Stimulated activated CD4-positive, alpha-beta T cell treated with anti-CD3 and anti-CD28 coated beads, Interleukin-2, amount 100 ng/mL, for 24 hours (primary cell): ENCODE measurements at places on chromosomes 5 and 9.

DNA sequence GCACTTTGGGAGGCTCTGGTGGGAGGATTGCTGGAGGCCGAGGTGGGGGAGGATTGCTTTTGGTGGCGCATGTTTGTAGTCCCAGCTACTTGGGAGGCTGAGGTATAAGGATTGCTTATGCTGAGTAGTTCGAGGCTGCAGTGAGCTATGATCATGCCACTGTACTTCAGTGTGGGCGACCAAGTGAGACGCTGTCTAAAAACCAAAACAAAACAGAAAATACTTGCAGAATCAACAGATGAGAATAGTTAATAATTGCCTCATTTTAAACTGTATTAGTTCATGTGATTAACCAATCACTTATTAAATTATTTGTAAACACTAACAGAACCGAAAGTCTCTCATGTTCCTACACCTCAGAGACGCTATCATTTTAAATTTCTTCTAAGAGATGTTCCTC, 118.1 kb downstream of the CCDC171 start:
- no peak for DNase-seq

DNA sequence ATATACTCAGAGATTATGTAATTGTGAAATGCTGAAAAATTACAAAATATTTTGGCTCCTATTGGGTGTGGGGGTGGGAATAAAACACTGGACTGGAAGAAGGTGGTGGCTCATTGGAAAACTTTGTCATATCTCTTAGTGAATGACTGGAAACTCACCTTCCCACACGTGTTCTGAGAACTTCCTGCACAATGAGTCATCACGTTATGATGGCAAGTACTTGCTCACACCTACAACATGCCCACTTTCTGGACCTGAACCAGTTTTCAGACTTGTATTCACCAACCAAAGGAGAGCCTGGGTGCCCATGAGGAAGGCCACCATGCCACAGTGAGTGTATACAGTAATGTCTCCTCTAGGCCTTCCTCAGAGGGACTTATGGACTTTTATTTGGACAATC, 294.8 kb downstream of the ASTN2 start:
- DNase-seq: no peak

GRCh38 chr5:123147128-123147715, 58.2 kb downstream of the PRDM6 start:
- DNase-seq: no peak

GRCh38 chr5:123594434-123594833, 82.5 kb downstream of the CSNK1G3 start:
- no peak for DNase-seq

- DNase-seq: no peak
These were observed 113.3 kb upstream of the RAD23B start for GRCh38 chr9:107169796-107170195.

DNA sequence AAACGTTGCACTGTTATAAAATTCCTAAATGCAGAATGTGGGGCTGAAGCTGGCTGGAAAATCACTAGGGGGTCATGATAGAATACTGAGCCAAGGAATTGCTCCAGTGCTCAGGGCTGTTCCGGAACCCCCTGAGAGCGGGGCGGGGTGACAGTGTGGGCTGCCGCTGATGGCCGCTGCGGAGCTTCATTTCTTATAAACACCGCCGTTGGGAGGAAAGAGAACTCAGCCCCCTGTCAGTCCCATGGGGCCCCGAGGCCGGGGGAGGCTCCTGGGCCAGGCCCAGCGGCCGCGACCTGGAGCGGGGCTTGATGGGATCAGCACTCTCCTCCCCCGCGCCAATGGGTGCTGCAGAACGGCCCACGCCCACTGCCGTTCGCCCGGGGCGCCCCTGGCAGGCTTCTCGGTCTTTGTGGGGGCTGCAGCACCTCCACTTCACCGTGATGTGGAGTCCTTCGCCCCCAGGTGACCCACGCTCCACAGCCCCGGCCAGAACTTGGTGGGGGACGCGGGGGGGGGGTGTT, 5.2 kb upstream of the IRF1 start:
- DNase-seq: peak; percentile 79

GRCh38 chr5:96336351-96336985, 96.6 kb downstream of the PCSK1 start:
- peak; percentile 54 for DNase-seq

DNA sequence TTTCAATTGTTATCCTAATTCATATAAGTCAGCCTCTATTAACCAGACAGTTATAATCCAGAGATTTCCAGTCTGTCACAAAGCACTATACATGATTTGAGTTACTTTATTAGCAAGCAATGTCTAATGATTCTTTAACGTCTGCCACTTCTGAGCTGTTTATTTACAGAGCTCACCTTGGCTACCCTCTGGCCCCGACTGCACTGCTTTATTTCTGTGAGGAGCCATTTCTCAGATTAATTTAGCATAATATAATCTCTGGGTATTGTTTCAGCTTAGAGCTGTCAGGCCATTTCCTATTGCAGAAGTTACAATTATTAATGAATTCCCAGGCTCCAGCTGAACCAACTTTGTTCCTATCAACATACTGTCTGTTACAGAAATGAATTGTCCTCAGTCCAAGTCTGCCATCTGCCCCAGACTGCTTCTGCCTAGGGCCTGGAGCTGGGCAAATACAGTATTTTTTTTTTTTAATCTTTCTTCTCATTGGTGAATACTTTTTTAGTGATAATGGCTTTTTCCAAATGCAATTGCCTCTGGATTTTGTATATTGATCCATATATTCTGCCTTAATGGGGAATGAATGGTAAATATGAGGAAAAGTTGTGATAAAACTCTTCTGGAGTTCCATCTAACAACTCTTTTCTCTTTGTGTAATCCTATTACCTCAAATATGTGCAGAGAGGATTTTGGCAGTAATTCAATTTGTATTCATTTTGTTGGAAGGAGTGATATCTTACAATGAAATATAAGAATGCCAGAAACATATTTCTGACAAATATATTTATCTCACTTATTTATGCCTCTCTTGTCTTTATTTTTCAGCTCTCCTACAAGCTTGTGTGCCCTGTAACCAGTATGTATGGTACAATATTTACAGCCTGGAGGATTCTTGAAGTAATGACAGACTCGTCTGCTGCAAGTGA, 104.7 kb downstream of the FOCAD start:
- DNase-seq: no peak

DNA sequence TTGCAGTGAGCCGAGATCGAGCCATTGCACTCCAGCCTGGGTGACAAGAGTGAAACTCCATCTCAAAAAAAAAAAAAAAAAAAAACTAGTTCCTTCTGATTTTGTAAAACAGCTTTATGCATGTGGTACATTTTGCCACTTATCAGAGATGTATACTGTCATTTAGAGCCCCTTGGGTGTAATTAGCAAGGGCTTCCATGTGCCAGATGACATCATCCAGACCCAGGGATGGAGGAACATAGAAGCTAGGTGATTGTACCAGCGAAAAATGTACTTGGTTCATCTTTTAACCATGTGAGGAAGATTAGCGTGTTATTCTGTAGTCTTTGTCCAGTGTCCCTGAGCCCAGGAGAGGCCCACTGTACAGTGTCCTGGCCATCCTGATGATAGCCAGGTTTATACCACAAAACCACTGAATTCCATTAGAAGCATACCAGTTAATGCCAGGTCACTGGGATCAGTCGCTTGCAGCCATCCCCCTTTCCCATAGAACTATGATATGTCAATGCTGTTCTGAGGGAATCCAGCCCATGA, 239.3 kb upstream of the SGCD start:
- DNase-seq: no peak

GRCh38 chr9:17402309-17402708, 176.6 kb upstream of the SH3GL2 start:
- no peak for DNase-seq
